ENCODE measurements at places on chromosomes 12 and 14. TPM values are rescaled to one million over a fixed set of nuclear protein-coding genes. Genes with fewer than 3 reads are reported as not detected.

NGB gene
- total RNA-seq = not detected

ACVR1B gene
- total RNA-seq = 10.1 TPM

KRT6C gene
- not detected for total RNA-seq

ADAM21 gene
- 0.09 TPM for total RNA-seq

DNA sequence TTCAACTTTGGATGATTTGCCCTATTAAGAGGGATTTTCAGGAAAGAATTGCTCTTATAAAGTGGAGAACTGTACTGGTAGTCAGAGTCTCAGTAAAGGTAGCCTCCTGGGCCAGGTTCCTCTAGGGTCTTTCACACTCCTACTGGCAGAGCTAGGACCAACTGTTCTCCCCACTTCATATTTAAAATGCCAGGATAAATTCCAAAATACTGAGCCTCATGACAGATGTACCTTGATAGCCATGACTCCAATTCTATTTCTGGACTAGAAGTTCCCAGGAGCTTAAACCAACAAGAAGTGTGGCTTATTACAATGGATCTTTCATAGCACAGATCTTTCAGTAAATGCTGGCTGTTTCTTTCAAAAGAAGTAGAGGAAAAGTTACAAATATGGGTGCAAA lies 126.5 kb downstream of the C12orf75 start:
- no peak for DNase-seq

DNA sequence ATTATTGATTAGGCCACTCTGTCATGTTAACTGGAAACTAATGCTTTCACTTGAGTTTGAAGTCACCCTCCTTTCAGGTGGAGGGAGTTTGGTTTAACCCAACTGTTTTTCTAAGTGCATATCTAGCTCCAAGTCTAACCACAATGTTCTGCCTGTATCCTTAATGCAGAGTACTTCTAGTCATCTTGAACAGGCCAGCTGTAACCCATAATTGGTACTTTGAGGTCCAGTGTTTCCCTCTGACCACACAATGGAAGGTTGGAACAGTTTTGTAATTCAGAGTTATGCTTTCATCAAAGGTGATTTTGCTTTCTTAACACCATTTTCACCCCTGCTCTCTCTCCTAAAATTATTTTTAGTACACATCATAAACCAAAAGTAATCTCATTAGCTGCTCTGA lies 237.2 kb upstream of the DCN start:
- no peak for DNase-seq

DNA sequence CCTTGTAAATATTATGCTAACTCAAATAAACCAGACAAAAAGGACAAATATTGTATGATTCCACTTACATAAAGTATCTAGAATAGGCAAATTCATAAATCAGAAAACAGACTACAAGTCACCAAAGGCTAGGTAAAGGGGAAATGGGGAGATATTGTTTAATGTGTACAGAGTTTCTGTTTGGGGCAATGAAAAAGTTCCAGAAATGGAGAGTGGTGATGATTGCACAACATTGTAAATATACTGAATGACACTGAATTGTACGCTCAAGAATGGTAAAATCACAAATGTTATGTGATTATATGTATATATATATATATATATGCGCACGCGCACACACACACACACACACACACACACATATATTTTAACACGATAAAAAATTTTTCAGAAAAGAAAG lies 182.5 kb downstream of the SLC2A13 start:
- no peak for DNase-seq

- DNase-seq = no peak
Observed at GRCh38 chr14:63611078-63611477, 30.6 kb downstream of the WDR89 start.

DNA sequence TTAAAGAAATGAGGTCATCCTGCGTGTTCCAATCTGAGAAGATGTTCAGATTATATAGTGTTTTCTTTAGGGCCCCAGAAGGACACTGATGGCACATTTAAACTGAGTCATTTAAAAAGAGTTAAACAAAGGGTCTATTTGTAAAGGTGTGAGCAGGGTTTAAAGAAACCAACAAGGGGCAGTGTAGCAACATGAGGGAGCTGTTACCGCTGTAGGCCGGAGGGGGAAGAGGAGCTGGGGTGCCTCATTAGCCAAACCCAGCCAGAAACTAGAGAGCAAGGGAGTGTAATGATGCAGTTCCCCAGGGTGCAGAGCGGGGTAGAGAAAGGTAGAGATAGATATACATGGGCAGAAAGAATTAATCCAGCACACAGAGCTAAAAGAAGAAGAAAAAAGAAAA lies 160.4 kb downstream of the TBX5 start:
- no peak for DNase-seq

- no peak for DNase-seq
Observed at GRCh38 chr12:72272091-72272661, at the start of gene TRHDE. Gene TRHDE (plus strand): TSS chr12:72272370. CDS start chr12:72272644, 274 bp downstream.

- DNase-seq = no peak
Observed at GRCh38 chr12:68759852-68760251, 13.9 kb downstream of the SLC35E3 start.

GRCh38 chr12:68919581-68920239 lies 13.3 kb downstream of the CPM start:
- DNase-seq = peak; percentile 59

- DNase-seq = peak; percentile 65
Observed at GRCh38 chr12:48105321-48105866, 485 bp downstream of the SENP1 start.

- no peak for DNase-seq
Observed at GRCh38 chr14:45810152-45810872, 557.3 kb upstream of the MIS18BP1 start.

DNA sequence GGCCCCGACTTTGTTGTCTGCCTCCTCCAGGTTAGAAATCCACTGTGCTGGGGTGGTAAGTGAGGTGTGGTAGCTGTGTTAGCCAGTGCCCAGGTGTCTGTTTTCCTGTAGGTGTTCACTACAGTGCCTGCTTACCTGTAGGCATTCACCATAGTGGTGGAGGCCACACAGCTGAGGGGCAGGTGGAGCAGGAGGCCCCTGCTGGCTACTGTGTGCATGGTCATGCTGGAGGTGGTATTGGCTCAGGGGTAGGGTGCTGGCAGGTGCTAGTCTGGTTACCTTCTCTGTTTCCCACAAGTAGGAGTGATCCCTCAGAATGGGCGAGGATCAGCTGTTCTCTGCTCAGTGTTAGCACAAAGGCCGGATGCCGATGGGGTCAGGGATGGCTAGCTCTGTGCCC lies 217.3 kb downstream of the SYT10 start:
- no peak for DNase-seq

- DNase-seq = no peak
Observed at GRCh38 chr12:26149968-26150500, 25.2 kb upstream of the BHLHE41 start.

GRCh38 chr14:34214961-34215360 lies 247.1 kb downstream of the SPTSSA start:
- no peak for DNase-seq

- DNase-seq = peak; percentile 18
Observed at GRCh38 chr14:32934073-32934880, 4.4 kb upstream of the NPAS3 start.
